ENCODE measurements at places on chromosomes 7 and 10. TPM values are rescaled to one million over a fixed set of nuclear protein-coding genes. Genes with fewer than 3 reads are reported as not detected.

The UNC5B gene
- 0.03 TPM for total RNA-seq

- no peak overlapping the region for H3K27ac ChIP-seq
- H3K36me3 ChIP-seq: no peaks in the 10 kb centered on the region
- H3K4me3 ChIP-seq: peak overlapping the region; percentile 35
- peaks cover 40% of the 10 kb centered on the region for H3K4me1 ChIP-seq
- DNase-seq: no peak
Measured at GRCh38 chr10:30028006-30028737, 31.2 kb downstream of the JCAD start.

DNA sequence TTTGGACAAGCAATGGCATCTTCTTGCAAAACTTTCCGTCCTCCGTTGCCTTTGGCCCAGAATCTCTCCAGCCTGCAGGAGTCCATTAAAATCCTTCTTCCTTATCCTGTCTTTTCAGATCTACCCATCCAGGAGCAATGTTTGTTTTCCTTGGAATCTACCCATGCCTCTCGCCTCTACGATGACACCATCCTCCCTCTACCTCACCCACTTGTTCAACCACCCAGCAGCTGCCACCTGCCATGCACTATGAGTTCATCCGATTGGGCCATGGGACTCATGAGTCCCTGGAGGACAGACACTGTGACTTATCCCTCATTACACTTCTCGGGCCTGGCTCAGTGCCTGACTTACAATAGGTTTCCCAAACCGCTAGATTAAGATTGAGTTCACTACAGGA is 26.8 kb upstream of the MGMT start:
- H3K4me1 ChIP-seq: no peaks in the 10 kb centered on the region
- no peak overlapping the region for H3K4me3 ChIP-seq
- H3K27me3 ChIP-seq: no peaks in the 10 kb centered on the region
- H3K36me3 ChIP-seq: no peaks in the 10 kb centered on the region
- no peak overlapping the region for H3K27ac ChIP-seq

DNA sequence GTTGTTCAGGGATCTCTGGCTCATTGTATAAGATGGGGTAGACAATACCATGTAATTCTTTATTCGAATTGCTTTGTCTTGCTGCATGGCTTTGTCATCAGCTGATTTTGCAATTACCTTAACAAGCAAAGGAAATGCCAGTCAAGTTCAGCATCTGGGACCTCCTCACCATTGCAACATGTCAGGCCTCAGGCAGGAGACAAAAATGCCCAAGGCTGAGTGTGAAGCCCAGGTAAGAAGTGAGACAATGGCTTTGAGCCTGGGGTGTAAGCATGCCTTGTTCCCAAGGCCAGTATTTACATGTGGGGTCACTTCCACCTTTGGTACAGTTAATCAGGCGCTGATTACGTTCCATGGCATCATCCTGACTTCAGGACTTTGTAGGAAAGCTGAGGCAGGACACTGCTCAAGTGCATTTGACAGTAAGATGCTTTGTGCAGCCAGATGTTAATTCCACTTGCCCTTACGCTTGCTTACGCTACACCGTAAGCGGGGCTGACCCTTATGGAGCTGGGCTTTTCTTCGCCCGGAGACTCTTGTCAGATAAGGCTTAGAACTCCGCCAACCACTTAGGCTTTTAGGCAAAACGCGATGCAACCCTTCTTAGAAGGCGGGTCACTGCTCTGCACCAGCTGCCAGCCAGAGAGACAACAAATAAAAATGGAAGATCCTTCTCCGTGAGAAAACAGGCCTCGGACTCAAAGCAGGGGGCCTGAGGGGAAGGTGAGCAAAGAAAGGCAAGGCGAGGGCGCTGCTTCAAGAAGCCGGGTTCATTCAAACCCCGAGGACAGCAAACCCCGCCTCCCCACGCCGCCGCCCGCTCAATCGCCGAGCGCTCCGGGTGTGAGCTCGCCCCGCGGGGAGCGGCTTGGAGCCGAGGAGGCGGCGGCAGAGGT is 1.3 kb upstream of the SP4 start:
- H3K4me3 ChIP-seq: peak overlapping the region; percentile 56
- peaks cover 14% of the 10 kb centered on the region for H3K36me3 ChIP-seq
- H3K27ac ChIP-seq: peak overlapping the region; percentile 8
- DNase-seq: no peak

DNA sequence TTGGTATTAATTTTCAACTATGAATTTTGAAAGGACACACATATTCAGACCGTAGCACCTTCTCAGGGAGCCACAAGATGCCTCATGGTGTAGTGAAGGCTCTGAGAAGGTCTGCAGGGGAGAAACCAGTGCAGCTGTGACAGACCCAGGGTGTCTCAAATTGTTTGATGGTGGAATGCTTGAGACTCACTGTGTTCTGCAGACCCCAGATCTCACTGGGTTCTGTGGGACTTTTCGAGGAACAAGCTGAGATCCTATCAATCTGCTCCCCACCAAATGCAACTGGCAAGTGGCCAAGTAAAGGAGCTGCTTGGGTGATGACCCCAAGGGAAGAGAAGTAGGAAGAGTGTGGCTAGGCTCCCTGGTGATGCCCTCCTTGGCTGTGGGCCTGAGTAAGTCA is 130.5 kb upstream of the UNC5B start:
- H3K4me1 ChIP-seq: no peaks in the 10 kb centered on the region
- no peak overlapping the region for H3K27ac ChIP-seq
- H3K4me3 ChIP-seq: no peak overlapping the region
- H3K27me3 ChIP-seq: no peaks in the 10 kb centered on the region
- DNase-seq: no peak
- no peaks in the 10 kb centered on the region for H3K36me3 ChIP-seq

The UCN3 gene
- total RNA-seq: not detected

GRCh38 chr10:123134343-123134914 is 1.3 kb upstream of the HMX3 start:
- no peak for DNase-seq
- peaks cover 73% of the 10 kb centered on the region for H3K27me3 ChIP-seq
- no peak overlapping the region for H3K27ac ChIP-seq
- H3K4me3 ChIP-seq: no peak overlapping the region
- no peaks in the 10 kb centered on the region for H3K36me3 ChIP-seq

The NEUROD6 gene
- not detected for total RNA-seq

DNA sequence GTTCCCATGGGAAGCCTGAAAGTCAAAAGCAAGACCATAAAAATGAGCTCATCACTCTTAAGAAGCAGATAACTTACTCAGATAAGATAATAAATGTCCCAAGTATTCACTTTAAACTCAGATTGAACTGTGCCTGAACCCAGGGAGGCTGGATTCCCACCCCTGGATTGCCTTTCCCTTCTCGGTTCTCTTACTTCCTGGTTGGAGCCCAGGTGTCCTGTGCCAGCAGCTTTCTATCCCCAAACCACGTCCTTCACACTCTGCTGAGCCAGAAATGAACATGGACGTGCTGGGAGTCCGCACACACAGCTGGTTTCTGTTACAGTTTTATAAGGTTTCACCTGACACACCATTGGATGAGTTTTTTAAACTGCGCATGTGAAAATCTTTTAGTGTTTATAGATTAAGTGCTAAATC is 636.2 kb upstream of the IGFBP3 start:
- H3K4me1 ChIP-seq: no peaks in the 10 kb centered on the region
- no peaks in the 10 kb centered on the region for H3K27me3 ChIP-seq
- H3K4me3 ChIP-seq: no peak overlapping the region
- DNase-seq: no peak

The THSD7A gene
- not detected for total RNA-seq
